Sciatic nerve (tissue), 2 donors: ENCODE measurements at places on chromosomes 6 and 20. TPM values are rescaled to one million over a fixed set of nuclear protein-coding genes. Genes with fewer than 3 reads are reported as not detected.

- no peak for DNase-seq
Observed at GRCh38 chr6:42010185-42010891, 40.0 kb upstream of the TAF8 start.

DNA sequence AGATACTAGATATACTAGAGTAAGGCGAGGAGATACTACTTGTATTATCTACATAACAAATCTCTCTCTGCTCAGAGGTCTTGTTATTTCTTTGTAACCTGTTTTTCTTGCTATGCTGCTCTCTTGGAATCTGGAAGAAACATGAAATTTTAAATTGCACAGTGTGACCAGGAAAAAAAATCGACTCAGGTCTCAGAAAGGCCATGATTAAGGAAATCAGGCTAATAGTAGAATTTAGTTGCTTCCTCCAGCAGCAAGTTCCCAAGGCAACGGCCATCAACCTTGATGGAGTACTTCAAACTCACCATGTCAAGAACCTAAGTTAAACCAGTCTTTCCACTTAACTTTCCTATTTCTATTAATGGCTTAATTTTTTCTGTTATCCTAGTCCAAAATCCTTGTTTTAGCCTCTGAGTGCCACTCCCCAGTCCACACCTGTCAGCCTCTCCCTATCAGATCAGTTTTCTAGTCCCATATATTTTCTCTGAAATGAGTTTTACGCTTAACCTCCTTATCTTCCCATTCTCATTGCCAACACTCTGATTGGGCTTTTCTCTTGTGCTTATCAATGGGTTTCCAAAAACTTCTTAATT is 87.7 kb upstream of the BEND3 start:
- DNase-seq: no peak

- DNase-seq: no peak
Observed at GRCh38 chr6:74369556-74369993, 673.6 kb downstream of the CD109 start.

DNA sequence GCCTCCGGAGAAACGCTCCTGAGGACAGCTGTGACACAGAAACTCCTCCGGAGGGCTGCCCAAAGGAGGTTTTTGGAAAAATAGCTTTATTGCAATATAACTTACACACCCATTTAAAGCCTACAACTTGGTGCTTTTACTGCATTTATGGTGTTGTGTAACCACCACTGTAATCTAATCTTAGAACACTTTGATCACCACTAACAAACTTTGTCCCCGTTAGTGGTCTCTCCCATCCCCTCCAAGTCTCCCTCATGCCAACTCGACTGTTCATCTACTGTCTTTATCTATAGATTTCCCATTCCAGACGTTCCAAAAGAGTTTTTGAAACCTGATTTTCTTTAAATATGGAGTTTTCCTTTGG is 62.8 kb downstream of the SYNJ2 start:
- DNase-seq: no peak

DNA sequence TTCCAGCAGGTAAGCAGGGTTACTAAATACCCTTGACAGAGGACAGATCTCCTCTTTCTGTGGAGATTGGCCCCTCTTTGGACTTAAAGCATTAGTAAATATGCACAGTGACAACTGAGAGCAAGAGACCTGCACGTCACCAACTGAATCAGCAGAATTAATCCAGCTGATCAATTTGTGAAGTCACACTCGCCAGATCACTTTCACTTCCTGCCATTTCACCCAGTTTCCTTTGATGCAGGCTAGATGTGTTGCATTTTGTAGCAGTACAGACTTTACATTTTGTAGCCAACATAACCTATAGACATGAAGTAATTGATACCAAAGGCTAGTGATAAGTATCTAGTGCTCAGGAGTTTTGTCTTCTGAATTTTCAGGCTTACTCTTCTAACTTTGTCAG is 11.9 kb downstream of the SYNE1 start:
- DNase-seq: no peak

DNA sequence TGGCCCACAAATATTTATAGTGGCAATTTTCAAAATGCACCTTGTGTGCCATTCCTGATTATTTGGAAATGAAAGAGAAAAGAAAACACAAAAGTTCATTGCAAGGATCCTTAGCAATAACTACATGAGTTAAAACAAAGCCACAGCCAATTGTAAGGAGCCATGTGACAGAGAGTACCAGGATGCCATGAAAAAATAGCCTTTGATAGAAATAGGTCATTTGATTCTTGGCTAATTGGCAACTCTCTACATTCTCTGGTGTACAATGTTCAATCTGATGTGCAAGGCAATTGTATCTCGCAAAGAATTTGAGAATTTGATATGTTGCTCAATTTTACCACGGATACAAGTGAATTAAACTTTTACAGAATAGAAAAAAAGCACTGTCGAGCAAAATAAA is 9.6 kb downstream of the HLA-A start:
- DNase-seq: no peak

DNA sequence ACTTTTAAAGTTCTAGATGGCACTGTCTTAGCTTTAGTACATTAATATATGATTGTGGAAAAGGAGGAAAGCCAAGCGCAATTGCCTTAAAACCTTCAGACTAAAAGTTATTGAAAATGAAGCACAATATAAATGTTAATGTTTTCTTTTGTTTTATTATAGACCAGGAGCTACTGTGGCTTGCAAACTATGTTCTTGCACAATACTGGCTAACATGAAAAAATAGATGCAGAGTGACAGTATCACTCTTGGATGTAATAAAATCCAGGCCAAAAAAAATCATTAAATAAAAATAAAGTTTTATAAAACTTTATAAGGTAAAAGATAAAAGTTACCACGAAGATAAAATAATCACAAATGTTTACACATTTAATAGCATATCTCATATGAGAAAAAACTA is 18.3 kb upstream of the PLN start:
- DNase-seq: no peak

DNA sequence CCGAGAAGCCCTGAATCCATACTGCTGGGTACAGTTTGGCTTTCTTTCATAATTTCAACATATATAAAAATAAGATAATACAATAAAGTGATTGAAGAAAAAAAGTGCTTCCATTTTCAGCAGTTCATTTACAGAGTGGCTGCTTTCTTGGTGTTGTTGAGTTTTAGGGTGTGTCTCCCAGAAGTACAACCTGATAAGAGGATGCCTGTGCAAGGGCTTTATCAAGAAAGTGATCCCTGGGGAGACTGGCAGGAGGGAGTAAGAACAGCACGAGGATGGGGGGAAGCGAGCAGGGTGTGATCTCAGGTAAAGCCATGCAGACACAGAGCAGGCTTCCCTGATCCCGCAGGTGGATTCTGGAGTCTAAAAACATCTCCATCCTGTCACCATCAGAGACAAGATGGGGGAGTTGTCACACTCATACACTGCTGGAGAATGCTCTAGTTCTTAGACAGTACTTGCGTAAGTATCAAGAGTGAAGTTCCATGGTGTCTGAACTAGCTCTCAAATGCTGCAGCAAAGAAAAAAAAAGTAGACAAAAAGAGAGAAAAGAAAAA is 395.9 kb downstream of the CDH26 start:
- DNase-seq: no peak

DNA sequence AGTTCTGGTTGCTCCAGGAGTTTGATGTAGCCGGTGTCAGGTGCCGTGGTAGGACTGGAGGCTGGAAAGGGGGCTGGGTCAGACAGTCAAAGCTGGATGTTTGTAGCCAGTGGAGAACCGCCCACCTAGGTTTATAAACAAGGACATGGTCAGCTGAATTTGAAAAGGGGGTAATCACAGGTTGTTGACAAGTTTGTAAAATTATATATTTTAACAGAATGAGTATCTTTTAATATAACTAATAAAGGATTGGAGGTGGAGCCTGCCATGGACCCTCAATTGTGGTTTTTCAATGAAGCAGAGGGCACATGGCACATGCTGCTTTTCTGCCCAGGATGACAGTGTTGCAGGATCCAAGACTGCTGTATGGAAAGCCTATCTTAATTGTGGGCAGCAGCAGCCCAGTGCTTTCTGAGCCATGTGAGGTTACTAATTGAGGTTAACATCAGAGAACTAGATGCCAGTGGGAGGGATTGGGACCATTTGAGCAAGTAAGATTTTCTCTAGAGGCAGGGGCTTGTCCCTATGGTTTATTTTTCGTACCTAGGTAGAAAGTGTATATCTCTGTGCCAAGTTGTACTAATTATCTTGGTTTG is 9.7 kb downstream of the HECA start:
- DNase-seq: no peak

- no peak for DNase-seq
Observed at GRCh38 chr20:63573647-63574131, 350 bp downstream of the HELZ2 start.

GRCh38 chr6:8432614-8433013 is 2.7 kb downstream of the SLC35B3 start:
- no peak for DNase-seq

GRCh38 chr6:100833972-100834574 is 47.1 kb downstream of the ASCC3 start:
- DNase-seq: no peak

DNA sequence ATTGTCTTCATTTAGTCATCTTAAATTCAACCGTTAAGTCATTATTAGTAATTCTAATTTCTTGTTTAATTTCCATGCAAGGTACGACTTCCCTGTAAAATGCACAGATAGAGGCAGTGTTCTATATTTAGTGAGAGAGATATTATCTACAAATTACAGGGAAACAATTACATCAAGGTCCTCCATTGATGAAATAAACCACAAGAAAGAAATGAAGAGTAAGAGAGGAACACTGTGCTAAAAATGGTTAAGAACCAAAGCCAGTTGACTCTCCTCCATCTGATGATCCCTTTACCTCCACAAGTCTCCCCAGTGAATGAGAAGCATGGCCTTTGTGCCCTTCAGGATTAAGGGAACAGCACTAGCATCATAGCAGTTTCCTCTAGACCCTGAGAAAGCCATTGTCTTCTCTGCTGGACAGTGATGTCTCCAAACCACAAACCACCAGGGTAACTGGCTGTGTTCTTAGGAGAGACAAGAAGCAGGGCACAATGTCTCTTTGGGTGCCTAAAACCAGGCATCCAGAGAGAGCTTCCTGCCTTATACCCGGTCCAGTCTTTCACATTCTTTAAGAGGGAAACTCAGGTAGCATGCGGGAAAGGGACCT is 38.1 kb downstream of the IRF4 start:
- no peak for DNase-seq

The CEP162 gene
- 17.0 TPM for total RNA-seq

The HS3ST5 gene
- total RNA-seq: 1.9 TPM

The BAK1 gene
- total RNA-seq: 10.7 TPM

The PROCR gene
- total RNA-seq: 24.0 TPM

The FOXS1 gene
- 25.0 TPM for total RNA-seq

The CD40 gene
- total RNA-seq: 25.1 TPM
